Stimulated activated CD4-positive, alpha-beta T cell treated with anti-CD3 and anti-CD28 coated beads, Interleukin-15, amount 100 ng/mL, for 48 hours (primary cell): ENCODE measurements at places on chromosomes 13 and 19.
A peak's percentile ranks its signal among the peaks of the same experiment; 100 is the strongest.

DNA sequence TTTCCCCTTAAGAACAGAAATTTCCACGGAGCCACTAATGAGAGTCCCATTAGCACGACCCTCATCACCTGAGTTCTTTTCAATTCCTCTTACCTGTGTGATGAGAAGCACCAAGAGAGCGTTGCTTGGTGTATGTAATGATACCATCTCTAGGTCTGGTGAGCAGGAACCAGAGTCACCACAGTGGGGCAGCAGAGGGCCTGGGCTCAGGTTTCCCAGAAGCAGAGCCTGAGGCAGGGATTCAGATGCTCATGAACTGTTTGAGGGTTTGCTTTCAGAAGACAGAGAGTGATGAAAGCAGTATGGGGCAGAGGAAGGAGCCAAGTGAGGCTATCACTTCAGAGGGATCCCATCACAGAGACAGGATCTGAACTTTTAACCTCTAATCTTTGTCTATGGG, 3.1 kb upstream of the PTPRH start:
- DNase-seq = peak; percentile 41

DNA sequence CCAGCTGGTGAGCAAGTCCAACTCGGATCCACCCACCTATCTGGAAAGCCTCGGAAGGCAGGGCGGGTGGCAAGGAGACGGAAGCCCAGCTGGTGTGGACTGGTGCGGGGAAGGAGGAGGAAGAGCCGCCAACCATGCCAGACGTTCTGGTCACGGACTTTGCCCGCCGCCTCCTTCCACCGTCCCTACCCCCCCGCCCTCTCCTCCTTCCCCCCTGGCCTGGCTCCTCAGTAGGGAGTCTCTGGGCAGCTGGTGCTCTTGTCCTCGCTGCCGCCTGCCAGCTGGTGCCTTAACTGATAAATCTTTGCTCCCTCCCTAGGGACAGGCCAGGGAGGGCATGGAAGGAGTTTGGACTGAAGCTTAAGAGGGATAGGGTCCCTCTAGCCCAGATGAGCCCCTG, 4.8 kb downstream of the SYNGR4 start:
- no peak for DNase-seq

DNA sequence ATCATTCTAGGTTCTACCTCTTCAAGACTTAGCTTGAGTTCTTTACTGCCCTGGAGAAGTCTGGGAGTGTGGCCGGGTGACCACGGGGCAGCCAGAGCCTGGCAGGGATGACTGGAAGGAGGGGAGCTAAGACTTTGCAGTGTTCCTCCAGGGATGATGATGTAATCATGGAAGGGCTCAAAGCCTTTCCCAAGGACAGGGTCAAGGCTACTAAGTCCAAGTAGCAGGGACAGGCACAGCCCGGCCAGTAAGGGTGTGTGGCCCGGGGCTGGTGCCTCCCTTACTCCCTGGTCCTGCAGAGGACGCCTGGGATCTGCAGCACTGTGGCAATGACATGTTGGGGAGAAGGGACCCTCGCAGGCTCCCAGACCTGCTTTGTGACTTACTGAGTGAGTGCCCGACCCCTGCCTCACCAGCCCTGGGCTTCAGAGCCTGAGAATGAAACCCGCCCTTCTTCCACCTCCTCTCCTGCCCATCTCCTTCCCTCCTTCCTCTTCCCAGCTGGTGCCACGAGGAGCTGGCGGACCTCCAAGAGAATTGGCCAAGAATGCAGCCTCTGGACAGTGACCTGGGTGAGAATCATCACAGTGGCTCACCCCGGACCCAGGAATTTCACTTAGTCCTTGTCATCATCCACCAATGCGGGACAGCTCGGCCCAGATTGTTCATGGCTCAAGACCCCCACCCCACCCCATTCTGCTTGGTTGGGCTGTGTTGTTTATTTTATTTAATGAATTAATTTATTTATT, 15.6 kb upstream of the FBXO17 start:
- DNase-seq = no peak

GRCh38 chr19:32622002-32622401, 41.0 kb downstream of the PDCD5 start:
- no peak for DNase-seq

DNA sequence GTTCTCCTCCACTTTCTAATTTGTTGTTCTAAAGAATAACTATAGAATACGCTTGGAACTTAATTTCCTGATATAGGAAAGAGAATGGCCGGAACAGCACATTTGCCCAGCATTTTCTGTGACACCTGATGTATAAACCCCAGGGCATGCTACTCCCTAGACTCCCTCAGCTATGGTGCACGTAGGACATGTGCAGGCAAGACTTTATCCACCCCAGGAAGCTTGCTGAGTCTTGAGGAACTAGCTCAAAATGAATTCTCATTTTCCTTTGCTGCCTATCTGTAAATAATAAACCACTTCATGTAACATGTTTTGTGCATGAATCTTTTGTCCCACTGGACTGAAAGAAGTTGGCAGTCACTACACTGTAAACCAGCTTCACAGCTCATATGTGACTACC, 535.8 kb upstream of the SLITRK1 start:
- no peak for DNase-seq

GRCh38 chr13:43072394-43072793, 49.0 kb downstream of the DNAJC15 start:
- DNase-seq = no peak

- no peak for DNase-seq
Measured at GRCh38 chr19:16445238-16446107, 26.3 kb downstream of the EPS15L1 start.

DNA sequence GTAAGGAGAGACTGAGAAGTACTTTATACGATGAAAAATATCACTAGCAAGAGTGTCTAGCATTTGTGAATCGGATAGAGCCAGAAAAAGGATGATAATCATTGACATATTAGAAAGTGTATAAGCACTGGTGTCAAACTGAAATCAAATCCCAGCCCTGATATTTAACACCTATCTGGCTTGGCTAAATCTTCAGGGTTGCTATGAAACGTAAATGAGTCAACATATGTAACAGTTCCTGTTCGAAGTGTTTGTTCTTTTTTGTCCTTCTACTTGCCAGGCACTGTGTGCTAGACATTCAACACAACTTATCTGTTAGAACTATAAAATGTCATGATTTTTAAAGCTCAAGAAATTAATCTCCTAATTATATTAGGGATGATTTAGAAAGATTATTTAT, 40.8 kb downstream of the SERPINE3 start:
- no peak for DNase-seq

- DNase-seq = no peak
Measured at GRCh38 chr13:107250628-107251027, 682.7 kb upstream of the ARGLU1 start.

DNA sequence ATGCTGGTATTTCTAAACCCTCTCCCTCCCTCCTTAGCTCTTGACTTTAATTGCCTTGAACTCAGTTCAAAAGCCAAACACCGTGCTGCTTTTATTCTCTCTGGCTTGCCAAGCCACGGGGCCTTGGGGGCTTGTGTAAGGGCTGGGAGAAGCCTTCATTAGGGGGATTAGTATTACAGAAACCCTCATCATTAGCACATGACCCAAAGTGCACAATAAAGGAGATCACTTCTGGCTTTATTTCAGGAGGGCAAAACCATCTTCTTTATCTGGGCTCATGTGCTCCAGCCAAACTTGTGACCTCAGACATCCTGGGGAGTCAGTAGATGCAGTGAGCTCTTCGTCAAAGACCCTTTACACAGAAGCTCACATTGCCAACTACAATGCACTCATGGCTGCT, at the start of gene DCT:
Gene DCT (minus strand): TSS at position 67 of the 400 bp plus-strand sequence. CDS start 427 bp downstream, outside the sequence.
- no peak for DNase-seq

GRCh38 chr19:47541518-47541917, 26.7 kb upstream of the NAPA start:
- DNase-seq = no peak

DNA sequence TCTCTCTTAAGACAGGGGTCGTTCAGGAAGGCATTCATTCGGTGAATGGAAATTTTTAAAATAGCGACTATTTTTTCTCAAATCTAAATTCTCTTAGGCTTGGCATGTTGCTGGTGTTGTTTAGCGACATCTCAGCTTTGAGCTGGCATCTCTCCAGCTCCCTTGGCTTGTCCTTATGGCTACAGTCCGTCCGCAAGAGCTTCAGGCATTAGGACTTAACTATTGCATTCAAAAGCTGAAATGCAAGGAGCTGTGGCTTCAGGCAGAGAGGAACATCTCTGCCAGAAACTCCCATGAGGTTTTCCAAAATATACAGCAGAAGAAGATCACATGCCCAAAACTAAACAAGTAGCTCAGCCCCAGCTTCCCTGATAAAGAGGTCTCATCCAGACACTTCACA, 578.5 kb downstream of the EFNB2 start:
- DNase-seq = no peak
